NCI-H748 treated with DMSO at 0.1 percent for 48 hours (cell line): ENCODE measurements at places on chromosomes 7 and 10.

- DNase-seq, result no peak
These were observed 1.3 kb downstream of the ZNF503 start for GRCh38 chr10:75400163-75400770.

GRCh38 chr10:59212301-59212798, 35.9 kb downstream of the PHYHIPL start:
- no peak for DNase-seq

DNA sequence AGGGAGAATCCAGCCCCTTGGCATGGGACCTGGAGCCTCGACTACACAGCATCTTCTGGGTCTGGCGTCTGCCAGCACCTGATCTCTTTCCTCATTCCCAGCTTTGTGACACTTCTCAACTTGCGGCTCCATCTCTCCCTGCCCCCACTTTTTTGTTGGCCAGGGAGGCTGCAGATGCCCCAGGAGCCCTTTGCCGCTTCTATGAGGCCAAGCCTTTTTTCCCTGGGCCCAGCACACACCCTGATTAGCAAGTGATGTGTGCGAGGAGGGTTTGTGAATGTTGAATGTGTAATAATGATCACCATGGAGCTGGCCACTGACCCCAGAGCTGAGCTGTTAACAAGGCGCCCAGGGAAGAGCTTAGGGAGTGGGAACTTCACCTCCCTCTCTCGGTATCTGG, 4.4 kb downstream of the EVX1 start:
- DNase-seq, result no peak

DNA sequence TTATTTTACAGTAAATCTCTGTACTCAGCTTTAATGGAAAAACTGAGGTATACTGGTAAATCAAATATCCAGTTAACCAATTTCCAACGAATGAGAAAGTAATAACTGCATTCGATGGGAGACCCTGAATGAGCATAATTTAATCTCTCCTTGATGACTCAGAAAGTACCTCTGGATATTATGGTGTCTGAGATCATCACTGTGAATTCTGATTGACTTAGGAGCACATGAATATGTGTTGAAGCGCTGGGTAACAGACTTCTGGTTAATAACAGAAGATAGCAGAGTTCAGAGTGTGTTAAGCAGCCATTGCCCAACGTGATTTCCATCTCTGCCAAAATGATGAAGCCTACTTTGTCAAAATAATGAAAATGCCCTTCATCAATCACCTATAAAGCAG, 116.6 kb downstream of the NRP1 start:
- no peak for DNase-seq

GRCh38 chr10:97718178-97718577, 4.6 kb downstream of the MARVELD1 start:
- no peak for DNase-seq

DNA sequence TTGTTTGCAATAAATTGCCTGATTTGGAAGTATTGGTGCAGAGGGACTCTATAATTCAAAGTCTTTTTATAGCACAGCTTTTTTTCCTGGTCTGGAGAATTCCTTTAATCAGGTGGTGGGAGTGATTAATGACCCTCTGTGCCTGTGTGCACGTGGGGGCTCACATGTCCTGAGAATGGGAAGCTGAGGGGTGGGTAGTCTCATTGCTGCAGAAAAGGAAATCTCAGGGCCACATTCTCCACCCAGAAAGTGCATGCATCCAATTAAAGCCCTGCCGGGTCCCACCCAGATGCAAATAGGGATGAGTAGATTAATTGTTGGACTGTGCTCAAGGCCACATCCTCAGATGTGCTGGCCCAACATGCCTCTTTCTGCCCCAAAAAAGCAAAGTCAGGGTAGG, 324.7 kb downstream of the CXCL12 start:
- no peak for DNase-seq

DNA sequence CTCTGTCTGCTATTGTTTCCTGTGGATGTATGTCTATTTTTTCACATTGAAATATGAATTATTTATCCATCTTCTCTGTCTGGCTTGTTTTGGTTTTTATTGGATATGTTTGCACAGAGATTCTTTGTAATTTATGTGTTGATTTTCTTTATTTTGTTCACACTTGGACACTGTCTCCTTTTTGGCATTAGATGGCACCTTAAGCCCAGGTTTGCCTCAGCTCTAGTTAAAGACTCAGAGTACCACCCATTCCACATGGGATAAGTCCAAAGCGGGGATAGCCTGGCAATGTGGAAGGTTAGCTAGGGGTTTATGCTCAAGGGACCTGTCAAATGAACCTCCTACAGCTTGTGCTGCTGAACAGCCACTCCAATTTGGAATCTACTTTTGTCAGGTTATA, 14.1 kb downstream of the FEZF1 start:
- DNase-seq, result no peak

DNA sequence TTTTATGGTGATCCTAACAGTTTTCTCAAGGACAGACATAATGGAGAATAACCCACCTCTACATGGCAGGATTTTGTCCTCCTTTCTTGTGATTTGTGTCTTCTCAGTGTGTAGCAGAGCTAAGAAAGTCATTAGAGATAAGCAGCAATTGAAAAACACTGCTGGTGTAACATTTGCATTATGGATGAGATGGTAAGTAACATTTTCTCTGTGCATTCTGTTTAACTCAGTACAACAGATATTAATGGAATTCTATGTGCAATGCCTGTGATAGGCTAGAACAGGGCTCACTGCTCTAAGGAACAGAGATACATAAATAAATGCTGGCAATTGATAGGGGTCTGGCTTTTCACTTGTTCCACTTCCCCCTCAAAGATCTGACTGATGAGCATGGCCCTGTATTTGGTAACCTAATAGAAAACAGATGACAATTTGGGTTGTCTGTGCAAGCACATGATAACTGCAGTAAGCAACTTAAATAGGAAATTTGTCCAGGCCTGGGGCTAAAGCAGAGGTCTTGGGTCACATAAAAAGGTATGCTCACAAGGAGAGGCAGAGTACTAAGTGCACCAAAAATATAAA, 560.3 kb upstream of the POM121L12 start:
- DNase-seq, result no peak

DNA sequence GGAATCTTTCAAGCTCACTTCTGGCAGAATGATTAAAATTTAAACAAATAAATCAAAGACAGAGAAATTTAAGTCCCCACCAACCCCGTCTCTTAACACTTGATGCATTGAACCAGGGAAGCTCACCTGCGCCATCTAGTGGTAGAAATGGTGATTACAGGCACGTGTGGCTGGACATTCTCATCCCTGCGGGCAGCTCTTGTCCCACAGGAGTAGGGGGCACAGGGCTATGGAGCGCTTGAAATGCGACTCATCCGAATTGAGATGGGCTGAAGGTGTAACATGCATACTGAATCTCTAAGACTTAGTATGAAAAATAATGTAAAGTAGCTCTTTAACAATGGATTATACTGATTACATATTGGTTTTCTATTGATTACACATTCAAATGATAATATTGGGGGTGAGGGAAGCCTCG, 24.8 kb upstream of the SLIT1 start:
- DNase-seq, result peak; percentile 27

- DNase-seq, result no peak
These were observed 984.9 kb upstream of the AUTS2 start for GRCh38 chr7:68613405-68613804.

GRCh38 chr10:1610986-1611770, 126.1 kb downstream of the ADARB2 start:
- DNase-seq, result no peak

DNA sequence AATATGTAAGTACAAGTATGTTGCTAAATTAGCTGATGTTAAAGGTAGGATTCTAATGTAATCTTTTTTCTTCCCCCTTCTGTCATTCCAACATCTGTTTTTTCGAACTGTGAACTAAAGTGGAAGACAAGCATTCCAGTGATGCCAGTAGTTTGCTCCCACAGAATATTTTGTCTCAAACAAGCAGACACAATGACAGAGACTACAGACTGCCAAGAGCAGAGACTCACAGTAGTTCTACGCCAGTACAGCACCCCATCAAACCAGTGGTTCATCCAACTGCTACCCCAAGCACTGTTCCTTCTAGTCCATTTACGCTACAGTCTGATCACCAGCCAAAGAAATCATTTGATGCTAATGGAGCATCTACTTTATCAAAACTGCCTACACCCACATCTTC, 62.7 kb downstream of the WAC start:
- DNase-seq, result no peak

GRCh38 chr7:155305231-155305904, 7.7 kb downstream of the INSIG1 start:
- no peak for DNase-seq

GRCh38 chr7:14016950-14017349, 27.5 kb upstream of the ETV1 start:
- DNase-seq, result no peak

DNA sequence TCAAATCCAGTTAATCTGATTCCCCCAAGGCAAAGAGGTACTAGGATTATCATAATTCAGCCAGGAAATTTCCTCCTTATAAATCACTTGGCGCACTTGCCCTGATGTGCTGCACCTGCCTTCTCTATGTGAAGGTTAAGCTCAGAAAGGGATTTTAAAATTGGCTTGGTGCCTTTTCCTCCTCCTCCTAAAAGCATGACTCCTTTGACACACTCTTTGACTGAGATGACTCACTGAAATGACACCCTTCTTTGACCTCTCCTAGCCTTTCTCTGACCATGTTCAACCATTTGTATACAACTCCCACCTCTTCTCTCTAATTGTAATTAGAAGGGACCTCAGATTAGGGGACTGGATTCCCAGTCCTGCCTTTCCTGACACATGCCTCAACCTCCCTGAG, 46.5 kb downstream of the ABLIM1 start:
- no peak for DNase-seq

- DNase-seq, result no peak
These were observed 178.5 kb downstream of the PTPRN2 start for GRCh38 chr7:158409120-158409519.

DNA sequence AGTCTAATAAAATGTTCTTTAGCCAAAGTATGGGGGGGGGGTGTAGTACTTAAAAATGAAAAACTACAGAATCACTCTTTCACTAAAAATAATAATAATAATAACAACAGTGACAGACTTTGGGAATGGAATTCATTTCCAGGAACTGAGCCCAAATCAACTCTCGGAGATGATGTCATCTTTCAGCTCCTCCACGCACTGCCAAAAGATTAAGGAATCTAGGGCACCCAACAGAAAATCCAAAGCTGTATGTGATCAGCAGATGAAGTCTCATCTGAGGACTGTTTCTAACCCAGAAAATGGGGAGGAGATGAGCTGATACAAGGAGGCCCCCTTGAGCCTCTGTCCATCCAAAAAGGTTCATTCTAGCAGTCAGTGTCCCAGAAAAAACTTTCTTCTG, 54.5 kb downstream of the GRB10 start:
- no peak for DNase-seq

DNA sequence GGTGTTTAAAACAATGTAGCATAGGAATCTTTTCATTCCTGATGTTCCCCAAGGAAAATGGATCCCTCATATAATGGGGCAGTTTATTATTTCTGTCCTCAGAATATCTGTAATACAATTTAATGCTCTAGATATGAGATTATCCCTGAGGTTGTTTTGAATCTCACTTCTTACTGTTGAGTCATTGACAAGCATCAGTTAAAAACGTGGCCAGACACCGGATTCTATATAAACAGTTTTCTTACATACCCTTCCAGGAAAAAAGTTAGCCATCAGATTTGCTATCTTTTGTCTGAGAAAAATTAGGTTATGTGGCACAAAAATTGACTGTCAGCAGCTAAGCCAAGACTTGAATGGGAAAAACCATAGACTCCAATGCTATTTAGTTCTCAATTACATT, 539.8 kb upstream of the CELF2 start:
- DNase-seq, result no peak

DNA sequence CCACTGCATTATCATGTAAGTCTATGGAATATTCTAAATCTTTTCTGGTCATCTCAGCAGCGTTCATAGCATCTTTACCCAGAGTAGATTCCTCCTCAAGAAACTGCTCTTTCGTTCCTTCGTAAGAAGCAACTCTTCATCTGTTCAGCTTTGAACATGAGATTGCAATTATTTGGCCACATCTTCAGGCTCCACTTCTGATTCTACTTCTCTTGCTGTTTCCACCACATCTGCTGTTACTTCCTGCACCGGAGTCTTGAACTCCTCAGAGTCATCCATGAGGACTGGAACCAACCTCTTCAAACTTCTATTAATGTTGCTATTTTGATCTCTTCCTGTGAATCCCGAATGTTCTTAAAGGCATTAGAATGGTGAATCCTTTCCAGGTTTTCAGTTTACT, 12.7 kb downstream of the CHST12 start:
- no peak for DNase-seq

DNA sequence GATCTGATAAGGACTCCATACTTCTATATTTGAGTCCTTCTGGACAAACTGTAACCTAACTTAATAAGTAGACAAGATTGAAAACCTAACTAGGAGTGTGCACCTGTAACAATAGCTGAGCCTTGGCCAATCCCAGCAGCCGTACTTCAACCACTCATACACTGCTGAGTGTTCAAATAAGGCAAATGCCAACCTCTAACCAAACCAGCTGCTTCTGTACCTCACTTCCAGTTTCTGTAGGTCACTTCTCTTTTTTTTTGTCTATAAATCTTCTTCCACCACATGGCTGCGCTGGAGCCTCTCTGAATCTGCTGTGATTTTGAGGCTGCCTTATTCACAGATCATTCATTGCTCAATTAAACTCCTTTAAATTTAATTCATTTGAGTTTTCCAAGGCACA, 753.2 kb downstream of the DNAJB9 start:
- DNase-seq, result no peak
